Trophoblast cell (in vitro differentiated cells and primary cell): ENCODE measurements at places on chromosomes 11 and 22.
A peak's percentile ranks its signal among the peaks of the same experiment; 100 is the strongest.

- H3K4me1 ChIP-seq = no peaks in the 10 kb centered on the region
- H3K27ac ChIP-seq = no peak overlapping the region
- DNase-seq = no peak
- no peak overlapping the region for H3K4me3 ChIP-seq
- H3K27me3 ChIP-seq = no peaks in the 10 kb centered on the region
- H3K36me3 ChIP-seq = no peaks in the 10 kb centered on the region
Observed at GRCh38 chr11:36738292-36738861, 140.3 kb upstream of the RAG2 start.

GRCh38 chr22:44814266-44815098, 62.1 kb downstream of the ARHGAP8 start:
- H3K27ac ChIP-seq = no peak overlapping the region
- no peak for DNase-seq
- H3K27me3 ChIP-seq = no peaks in the 10 kb centered on the region
- no peak overlapping the region for H3K4me3 ChIP-seq
- no peaks in the 10 kb centered on the region for H3K4me1 ChIP-seq
- H3K36me3 ChIP-seq = peaks cover 25% of the 10 kb centered on the region

GRCh38 chr11:8086001-8086479, 5.0 kb downstream of the TUB start:
- DNase-seq = no peak
- peaks cover 17% of the 10 kb centered on the region for H3K4me1 ChIP-seq
- no peaks in the 10 kb centered on the region for H3K27me3 ChIP-seq
- H3K27ac ChIP-seq = no peak overlapping the region
- no peak overlapping the region for H3K4me3 ChIP-seq

DNA sequence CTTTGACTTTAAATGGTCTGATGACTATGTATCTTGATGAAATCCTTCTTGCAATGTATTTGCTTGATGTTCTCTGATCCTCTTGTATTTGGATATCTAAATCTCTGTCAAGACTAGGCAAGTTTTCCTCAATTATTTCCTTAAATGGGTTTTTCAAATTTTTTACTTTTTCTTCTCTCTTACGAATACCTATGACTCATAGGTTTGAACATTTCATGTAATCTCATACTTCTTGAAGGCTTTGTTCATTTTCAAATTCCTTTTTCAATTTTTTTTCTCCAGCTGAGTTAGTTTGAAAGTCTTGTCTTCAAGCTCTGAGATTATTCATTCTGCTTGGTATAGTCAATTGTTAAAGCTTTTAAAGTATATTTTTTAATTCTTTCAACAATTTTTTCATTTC, 13.1 kb downstream of the OR10W1 start:
- H3K4me1 ChIP-seq = no peaks in the 10 kb centered on the region
- peak; percentile 68 for DNase-seq
- H3K27ac ChIP-seq = no peak overlapping the region
- H3K27me3 ChIP-seq = no peaks in the 10 kb centered on the region
- H3K36me3 ChIP-seq = no peaks in the 10 kb centered on the region

GRCh38 chr11:2510626-2511402, 66.0 kb downstream of the KCNQ1 start:
- no peak overlapping the region for H3K27ac ChIP-seq
- no peaks in the 10 kb centered on the region for H3K36me3 ChIP-seq
- peaks cover 2% of the 10 kb centered on the region for H3K27me3 ChIP-seq
- no peak for DNase-seq
- H3K4me1 ChIP-seq = no peaks in the 10 kb centered on the region

DNA sequence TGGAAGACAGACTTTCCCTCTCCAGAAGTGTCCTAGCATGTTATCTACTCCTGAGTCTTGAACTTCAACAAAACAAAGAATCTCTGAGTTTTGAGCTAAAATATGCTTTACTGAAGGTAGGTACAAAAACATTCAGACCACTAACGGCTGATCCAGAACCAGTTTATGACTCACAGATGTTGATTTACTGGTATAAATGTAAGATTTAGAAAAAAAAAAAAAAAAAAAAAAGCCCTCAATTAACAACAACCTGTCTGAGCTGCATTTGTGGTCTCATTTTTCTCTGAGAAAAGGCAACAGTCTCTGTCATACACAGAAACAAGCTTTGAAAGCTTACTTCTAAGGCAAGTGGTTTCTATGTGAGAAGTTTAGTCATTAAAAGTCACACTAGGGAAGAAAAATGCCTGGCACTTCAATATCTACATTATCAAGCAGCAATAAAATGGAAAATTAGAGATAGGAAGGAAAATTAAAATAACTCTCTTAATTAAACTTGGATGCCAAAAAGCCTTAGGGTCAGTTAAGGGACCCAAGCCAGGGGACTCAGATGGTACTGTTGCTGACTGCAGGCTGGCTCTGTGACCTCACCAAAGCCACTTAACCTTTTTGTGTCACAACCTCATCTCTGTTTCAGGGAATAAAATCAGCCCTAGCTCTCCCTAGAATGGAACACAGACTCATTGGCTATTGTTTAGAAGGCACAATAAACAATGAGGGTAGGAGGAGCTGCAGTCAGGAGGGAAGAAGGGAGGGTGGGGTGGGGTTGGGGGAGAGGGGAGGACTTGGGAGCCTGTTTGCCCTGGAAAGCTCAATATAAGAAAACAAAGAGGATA, 61.7 kb downstream of the ETS1 start:
- peaks cover 4% of the 10 kb centered on the region for H3K4me1 ChIP-seq
- no peaks in the 10 kb centered on the region for H3K36me3 ChIP-seq
- H3K4me3 ChIP-seq = no peak overlapping the region
- no peak for DNase-seq

DNA sequence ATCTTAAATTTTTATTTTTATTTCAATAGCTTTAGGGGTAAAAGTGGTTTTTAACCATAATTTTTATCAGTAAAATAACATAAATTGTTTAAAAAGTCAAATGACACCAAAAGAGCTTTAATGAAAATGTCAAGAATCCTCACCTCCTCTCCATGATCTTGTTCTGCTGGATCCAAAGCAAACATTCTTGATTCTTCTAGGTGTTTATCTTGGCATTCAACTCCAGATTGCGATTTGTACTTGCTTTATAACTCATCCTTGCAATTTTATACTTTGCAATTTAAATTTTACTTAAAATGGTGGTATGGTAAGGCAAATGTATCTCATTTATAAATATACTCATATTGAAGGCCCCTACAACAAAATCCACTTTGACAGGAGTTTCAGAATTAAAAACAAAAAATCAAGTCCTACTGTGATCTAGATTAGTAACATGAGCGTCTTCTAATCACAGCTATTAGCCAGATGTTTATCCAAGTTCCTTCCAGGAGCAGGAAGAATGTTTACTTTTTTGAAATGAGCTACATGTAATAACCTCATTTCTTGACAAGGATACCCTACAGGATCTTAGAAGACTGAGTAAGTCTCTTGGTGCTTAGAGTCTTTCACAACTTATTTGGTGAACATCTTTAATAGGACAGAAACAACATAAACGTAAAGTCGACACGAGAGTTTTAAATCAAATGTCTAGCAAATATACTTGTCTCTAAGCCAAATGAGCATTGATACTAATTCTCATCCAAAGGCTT, 72.4 kb upstream of the CARD18 start:
- no peak for DNase-seq
- H3K4me3 ChIP-seq = no peak overlapping the region
- H3K4me1 ChIP-seq = no peaks in the 10 kb centered on the region
- H3K36me3 ChIP-seq = no peaks in the 10 kb centered on the region
- no peaks in the 10 kb centered on the region for H3K27me3 ChIP-seq

- H3K36me3 ChIP-seq = peaks cover 37% of the 10 kb centered on the region
- no peak overlapping the region for H3K4me3 ChIP-seq
- no peaks in the 10 kb centered on the region for H3K4me1 ChIP-seq
- H3K27me3 ChIP-seq = no peaks in the 10 kb centered on the region
- H3K27ac ChIP-seq = no peak overlapping the region
Observed at GRCh38 chr22:19349778-19350475, 58.4 kb upstream of the CLTCL1 start.

GRCh38 chr11:117225553-117226170, 6.2 kb downstream of the PCSK7 start:
- no peak for DNase-seq
- H3K27me3 ChIP-seq = no peaks in the 10 kb centered on the region
- no peak overlapping the region for H3K4me3 ChIP-seq
- peaks cover 74% of the 10 kb centered on the region for H3K36me3 ChIP-seq
- H3K27ac ChIP-seq = no peak overlapping the region

GRCh38 chr11:72561856-72562255, 112.4 kb downstream of the PDE2A start:
- H3K4me1 ChIP-seq = peaks cover 17% of the 10 kb centered on the region
- no peak for DNase-seq
- no peak overlapping the region for H3K27ac ChIP-seq
- H3K27me3 ChIP-seq = no peaks in the 10 kb centered on the region
- H3K4me3 ChIP-seq = no peak overlapping the region
- H3K36me3 ChIP-seq = no peaks in the 10 kb centered on the region

- no peak overlapping the region for H3K27ac ChIP-seq
- H3K36me3 ChIP-seq = no peaks in the 10 kb centered on the region
- DNase-seq = peak; percentile 90
- H3K27me3 ChIP-seq = no peaks in the 10 kb centered on the region
- H3K4me1 ChIP-seq = peaks cover 7% of the 10 kb centered on the region
Observed at GRCh38 chr11:27926981-27927481, 180.9 kb downstream of the KIF18A start.
